NCI-H1048 (cell line): ENCODE measurements at places on chromosomes 12 and 14.
A peak's percentile ranks its signal among the peaks of the same experiment; 100 is the strongest.

- DNase-seq: no peak
Measured at GRCh38 chr12:126443977-126444376, 1378.7 kb downstream of the AACS start.

- DNase-seq: no peak
Measured at GRCh38 chr14:103463149-103463548, 59.5 kb downstream of the CKB start.

DNA sequence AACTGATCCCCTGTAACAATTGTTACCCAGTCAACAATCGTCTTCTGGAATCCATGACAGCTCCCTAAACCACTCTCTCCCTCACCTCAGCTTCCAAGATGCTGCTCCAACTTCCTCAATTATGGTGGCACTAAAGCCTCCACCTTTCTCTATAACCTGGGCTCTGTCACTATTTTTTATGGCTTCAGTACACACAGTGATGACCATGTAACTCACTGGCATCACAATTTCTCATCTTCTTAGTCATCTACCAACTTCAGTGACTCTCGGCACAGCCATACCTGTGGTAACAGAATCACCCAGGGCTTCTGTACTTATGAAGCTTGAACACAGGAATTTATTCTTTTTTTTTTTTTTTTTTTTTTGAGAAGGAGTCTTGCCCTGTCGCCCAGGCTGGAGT, 32.0 kb upstream of the NPAS3 start:
- no peak for DNase-seq

- DNase-seq: no peak
Measured at GRCh38 chr14:30822080-30822571, 52.2 kb upstream of the COCH start.

DNA sequence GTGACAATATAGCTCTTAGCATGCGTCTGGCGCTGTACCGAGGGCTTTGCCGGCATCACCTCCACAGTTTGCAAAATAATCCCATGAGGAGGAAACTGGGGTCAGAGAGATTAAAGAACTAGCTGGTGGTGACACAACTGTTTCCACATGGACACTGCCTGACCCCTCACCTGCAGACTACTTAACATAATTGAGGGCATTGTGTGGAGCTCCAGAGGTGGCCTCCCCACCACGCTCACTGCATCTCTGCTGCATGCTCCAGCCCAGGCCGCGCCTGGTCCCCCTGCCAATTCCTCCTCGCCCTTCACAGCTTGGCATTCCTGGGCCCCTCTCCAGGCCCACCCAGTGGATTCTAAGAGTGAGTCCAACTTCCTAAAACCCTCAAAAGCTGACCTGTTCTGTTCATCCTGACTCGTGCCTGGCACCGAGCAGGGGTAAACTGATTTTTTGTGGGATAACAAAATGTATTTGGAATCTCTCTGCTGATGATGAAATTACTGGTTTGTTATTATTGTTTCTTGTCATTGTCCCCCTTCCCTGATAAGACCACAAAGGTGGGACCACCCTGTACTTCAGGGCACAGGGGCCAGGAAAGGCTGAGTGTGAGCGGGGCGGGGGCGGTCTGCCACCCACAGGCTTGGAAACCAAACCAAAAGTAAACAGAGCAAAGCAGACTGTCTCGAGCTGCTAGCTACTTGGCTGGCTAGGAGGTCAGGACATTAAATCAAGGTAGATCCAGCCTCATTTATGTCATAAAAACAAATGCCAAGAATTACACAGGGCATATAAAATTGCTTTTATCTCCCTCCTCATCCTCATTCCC, 40.6 kb downstream of the CHGA start:
- DNase-seq: no peak

DNA sequence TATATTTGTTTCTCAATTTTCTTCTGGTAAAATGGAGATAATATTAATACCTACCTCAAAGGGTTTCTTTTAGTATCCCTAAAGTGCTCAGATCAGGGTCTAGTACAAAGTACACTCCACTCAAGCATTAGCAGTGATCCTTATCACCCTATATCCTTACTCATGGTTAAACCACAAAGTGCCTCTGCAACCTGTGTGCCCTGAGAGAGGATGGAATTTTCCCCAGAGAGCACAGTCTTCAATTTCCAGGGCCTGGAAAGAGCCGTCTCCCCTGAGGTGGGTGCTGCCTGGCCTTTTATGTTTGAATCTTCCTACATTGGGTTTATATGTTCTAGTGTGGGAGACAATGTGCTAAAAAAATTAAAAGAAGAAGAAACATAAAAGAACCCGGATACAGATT, 183.1 kb upstream of the FBXO33 start:
- DNase-seq: no peak

DNA sequence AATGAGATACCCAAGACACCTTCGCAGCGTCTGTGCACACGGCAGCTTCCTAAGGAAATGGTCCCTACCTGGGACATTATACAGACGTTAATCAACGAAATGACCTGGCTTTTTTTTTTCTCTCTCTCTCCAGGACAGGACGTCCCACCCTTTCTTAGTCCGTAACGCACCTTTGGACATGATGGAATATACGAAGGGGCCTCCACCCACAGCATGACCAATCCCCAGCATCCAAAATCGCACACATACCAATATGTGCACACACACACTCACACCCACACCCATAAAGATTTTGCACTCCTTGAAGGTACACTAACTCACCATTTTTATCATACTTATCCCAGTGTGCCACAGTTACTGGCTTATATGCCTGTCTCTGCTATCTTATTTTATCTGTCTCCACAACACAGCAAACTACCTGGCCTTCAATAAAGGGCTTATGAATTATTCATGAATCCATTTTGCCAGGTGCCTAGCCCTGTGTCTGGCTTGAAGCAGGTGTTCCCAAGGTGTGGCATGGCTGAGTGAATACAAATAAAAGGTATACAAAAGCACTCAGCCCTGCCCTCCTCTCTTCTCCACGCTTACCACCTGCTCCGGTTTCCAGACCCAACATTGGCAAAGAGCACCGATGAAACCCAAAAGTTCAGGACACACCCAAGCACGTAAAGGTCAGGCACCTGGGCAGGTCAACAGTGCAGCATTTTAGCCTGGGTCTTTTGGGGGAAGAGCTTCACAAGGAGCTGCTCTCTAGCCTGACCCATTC, 2.2 kb downstream of the SCNN1A start:
- no peak for DNase-seq

- DNase-seq: no peak
Measured at GRCh38 chr12:109840305-109841074, 7.3 kb upstream of the TRPV4 start.

- DNase-seq: no peak
Measured at GRCh38 chr12:119710374-119710964, 42.5 kb downstream of the PRKAB1 start.

DNA sequence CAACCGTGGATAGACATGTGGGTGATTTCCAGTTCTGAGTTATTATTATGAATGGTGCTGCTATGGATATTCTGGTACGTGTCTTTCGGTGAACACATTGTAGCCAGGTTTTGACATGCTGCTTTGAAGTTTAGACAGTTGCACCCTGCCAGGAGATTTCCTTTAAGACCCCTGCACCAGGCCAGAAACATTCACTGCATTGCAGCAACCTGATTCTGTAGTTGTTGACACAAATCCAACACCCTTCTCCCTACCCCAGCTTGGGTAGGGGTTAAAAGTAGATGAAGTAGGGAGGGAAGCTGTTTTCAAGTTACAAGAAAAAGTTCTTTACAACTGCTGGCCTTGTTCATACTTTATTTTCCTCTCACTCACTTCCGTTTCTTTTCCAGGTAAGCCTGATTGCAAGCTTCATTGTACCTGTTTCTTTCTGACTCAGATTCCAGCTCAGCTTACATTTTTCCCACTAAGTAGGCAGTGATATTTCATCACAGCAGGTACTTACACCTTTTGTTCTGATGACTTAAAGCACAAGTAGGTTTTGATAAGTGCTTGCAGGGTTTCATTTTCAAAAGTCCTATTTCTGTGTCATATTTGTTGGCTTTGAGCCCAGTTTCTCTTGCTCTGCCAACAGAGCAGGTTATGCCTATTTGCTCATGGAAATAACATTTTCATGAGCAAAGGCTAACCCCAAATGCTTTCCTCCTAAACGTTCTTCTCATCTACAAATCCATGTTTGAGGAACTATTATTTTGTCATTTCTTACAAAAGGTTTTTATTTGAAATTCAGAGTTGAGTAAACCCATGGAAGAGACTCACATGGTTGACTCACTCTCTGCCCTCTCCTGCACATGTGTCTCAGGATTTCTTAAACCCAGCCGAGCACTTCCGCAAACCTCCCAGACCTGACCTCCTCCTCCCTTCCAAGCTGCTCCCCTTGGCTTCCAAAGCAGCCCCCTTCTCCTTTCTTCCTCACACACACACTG, 12.1 kb upstream of the LTA4H start:
- no peak for DNase-seq

GRCh38 chr12:24661657-24662096, 287.2 kb downstream of the BCAT1 start:
- DNase-seq: no peak

GRCh38 chr14:25552826-25553225, 502.9 kb upstream of the STXBP6 start:
- no peak for DNase-seq

GRCh38 chr12:80707126-80707829, at the start of gene MYF6:
MYF6 (plus strand) TSS chr12:80707634; CDS start chr12:80707720, 86 bp downstream.
- DNase-seq: no peak

DNA sequence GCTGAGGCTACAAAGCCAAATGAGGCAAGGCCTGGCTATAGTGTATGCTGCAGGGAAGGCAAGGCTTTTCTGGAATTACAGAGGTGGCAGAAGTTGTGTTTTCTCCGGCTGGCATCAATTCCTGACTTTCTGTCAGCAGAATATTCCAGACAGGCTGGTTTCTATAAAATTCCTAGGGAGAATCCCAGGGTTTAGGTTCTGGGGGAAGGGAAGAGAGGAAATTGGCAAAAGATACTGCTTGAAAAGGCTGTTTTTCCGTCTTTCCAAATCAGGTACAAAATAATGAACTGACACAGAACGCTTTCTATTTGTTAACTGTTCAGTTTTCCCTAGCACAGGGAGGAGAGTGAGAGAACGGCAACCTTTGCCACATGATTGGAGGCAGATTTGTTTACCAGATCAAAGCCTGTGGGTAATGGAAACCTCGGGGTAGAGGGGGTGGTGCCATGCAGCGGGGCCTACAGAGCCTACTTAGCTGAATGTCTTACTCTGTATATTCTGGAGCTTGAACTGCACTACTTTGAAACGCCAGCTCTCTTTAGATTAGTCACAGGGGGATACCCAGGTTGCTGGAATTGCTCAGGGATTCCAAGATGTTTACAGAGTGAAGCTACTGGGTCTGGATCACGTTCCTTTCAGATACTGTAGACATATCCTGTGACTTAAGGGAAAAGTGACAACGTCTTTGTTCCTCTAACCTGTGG, 65.8 kb upstream of the DACT1 start:
- DNase-seq: no peak

- DNase-seq: no peak
Measured at GRCh38 chr14:73269729-73270531, 32.6 kb downstream of the PAPLN start.

DNA sequence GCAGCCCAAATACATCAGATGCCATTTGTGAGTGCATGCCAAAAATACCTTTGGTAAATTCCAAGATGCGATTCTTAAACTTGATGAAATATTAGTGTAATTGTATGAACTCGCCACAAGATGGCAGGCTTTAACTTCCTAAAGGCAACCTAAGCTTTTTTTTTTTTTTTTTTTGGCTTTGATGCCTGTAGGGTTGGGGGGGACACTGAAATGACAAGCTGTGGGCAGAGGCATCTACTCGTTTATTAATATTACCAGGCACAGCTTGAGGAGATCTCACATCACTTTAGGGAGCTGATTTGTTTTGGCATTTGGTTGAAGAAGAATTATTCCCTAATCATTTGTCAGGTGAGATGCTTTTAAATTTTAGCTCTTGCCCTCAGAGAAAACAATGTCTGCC, 126.7 kb upstream of the CCDC196 start:
- DNase-seq: peak; percentile 5

- no peak for DNase-seq
Measured at GRCh38 chr12:109723311-109723881, 9.8 kb downstream of the FAM222A start.

DNA sequence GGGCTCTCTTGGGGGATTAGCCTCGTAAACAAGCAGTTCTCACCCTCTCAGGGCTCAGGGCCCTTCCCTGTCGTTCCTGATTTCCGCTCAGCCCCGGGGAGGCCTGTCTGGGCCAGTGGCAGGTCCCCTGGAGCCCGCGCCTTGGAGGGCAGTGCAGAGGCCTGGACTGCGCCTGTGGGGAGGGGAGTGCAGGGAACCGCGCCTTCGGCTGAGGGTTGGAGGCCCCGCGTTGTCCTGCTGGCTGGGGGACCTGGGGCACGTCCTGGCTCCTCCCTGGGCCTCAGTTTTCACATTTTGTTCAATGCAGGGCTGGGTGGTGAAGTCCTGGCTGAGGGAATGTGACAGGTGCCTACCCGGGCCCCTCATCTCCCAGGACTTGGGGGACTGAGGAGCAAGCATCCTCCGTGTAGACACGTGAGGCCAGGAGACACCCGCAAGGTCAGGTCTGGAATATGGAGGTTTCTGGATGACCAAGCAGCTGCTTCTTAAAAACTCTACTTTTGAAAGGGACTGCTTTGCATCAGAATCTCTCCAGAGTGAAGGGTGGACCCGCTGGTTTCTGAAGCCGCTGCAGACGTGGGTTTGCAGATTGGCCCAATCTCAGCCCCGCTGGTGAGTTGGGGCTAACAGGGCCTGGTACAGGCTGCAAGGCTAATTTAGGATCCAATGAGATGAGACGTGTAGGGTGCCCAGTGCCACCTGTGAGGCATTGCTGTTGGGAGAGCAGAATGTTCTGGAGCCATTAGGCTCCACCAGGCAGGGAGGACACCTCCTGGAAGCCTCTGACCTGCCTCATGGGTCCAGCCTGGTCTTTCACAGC, 80.2 kb downstream of the KIF26A start:
- no peak for DNase-seq

DNA sequence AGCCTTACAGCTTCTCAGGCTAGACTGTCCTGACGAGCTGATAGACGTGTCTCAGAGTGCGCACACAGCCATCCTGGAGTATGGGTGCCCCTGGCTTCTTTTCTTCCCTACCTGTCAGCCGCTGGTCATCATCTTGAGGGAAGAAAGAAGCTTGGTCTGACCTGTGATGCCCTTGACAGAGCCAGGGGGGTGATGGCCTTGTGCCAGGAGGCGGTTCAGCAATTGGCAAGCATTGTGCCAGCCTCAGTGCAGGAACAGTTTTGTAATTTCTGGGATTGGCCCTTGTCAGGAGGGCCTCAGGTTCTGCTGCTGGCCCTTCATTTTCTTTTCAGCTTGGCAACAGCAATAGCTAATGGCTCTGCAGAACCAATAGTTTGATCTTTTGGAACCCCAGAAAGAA, 80.1 kb downstream of the ADCK1 start:
- no peak for DNase-seq

DNA sequence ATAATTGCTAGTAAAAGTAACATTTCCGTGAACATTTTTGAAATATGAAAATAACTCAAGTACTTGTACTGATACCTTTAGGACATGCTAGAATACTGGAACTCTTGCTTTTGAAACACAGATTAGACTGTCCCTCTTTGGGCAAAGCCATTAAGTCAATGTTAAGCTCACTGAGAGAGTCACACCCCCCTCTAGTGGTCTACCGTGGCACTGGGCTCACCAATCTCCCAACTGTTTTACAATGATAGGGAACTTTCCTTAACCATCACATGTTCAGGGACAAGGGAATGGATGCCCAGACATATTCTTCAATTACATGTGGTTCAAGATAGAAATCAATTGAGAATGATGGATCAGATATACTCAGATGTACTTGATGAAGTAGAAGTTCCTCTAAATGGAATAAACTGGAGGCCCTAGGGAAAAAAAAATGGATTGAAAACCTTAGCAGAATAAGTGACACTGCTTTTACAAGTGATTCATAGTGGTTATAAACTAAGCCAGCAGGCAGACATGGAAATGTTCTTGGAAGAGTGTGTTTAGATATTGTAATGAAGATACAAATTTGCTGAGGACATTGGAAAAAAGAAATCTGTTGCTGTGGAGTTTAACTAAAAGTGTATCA, 17.8 kb downstream of the NANOG start:
- peak; percentile 30 for DNase-seq
